ENCODE measurements at places on chromosomes 1 and 21.

GRCh38 chr1:172837816-172838679, 179.1 kb downstream of the FASLG start:
- DNase-seq: no peak

DNA sequence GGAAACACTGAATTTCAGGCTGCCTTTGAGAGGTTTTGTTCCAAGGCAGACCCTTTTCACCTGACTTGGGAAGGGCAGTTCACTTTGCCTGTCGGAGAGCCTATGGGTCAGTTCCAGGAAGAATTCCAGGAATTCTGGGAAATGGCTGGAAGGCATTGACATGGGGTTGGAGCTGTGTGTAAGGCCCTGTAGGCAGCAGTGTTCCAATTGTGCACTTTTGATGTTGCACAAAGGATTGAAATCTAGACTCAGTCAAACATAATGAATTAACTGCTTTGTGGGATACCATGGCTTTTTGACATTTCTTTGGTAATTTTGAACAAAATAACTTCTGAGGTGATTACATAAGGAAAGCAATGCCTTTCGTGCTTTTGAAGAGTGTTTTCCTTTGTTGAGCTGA, 184.6 kb downstream of the SDCCAG8 start:
- DNase-seq: no peak

DNA sequence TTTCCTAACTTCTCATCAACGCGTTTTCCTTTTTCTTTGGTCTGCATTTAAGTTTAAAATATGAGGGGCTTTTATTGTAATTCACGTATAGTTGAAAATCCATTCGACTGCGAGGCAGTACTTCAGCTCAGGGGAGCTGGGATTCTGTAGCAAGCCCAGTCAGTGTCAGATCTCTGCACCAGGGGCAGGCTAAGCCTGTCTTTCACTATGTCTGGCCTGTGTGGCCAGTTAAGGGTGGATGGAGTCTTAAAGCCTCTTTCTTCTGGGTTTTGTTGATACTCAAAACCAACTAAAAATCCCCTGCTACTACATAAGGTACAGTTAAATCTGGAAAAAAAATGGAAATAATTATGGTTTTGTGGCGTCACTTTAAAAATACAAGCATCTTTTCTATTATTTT, 124.7 kb downstream of the TYW3 start:
- DNase-seq: no peak

- DNase-seq: no peak
Observed at GRCh38 chr1:88678405-88678804, 5.7 kb upstream of the PKN2 start.

DNA sequence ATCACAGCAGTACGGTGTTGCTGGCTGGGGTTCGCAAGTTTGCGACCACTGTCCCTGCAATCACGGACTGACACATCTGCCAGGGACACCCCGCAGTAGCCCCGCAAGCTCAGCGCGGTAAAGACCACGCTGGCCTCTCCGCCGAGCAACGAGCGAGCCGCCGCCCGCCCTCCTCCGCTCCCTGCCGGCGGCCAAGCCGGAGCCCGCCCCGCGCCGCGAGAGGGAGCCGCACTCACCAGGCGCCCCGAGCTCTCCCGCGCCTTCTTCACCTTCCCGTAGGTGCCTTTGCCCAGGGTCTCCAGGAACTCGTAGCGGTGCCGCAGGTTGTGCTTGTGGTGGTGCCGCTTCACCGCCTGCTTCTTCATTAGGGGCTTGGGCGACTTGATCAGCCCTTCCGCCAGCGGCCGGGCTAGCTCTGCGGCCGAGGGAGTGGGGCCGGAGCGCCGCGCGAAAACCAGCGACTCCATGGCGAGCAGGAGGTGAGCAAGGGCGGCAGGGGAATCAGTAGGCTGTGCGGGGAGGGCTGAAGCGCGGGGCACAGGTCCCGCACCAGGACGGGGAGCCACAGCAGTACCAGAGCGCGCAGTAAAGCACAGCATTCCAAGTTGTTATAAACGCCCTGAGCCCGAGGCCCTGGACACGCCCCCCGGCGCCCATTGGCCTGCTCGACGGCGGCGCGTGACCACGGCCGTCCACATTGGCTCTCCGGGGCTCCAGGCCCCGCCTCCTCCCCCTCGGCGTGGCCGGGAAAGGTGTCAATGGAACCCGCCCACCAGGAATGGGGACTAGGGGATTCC, at the start of gene NUAK2:
Gene NUAK2 (minus strand): TSS at position 584 of the 797 bp plus-strand sequence. CDS start 117 bp downstream, at position 467.
- DNase-seq: peak; percentile 56

- no peak for DNase-seq
Observed at GRCh38 chr1:163974120-163974519, 584.9 kb upstream of the PBX1 start.

GRCh38 chr1:231638647-231639046, 12.1 kb downstream of the DISC1 start:
- no peak for DNase-seq

- DNase-seq: peak; percentile 11
Observed at GRCh38 chr21:45074818-45075595, 627 bp downstream of the ADARB1 start.

GRCh38 chr1:169460191-169460833, 25.4 kb downstream of the SLC19A2 start:
- DNase-seq: no peak

GRCh38 chr21:29187944-29188343, 57.5 kb downstream of the MAP3K7CL start:
- no peak for DNase-seq

DNA sequence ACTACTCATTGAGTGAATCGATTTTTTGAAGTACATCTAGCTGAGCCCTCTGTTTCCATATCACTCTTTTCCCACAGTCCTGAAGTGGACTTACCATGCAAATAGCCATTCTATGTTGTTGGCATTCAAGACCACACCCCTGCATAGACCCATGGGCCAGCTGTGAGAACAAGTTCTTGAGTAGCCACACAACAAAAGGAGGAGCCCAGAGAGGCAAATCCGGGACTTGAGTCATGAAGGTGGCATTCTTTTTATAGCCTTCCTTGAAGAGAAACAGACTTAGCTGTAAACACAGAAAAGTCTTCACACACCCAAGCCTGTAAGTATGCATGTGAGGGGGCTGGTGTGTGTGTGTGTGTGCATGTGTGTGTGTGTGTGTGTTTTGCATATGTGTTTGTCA, 13.8 kb upstream of the SPRR5 start:
- DNase-seq: no peak

DNA sequence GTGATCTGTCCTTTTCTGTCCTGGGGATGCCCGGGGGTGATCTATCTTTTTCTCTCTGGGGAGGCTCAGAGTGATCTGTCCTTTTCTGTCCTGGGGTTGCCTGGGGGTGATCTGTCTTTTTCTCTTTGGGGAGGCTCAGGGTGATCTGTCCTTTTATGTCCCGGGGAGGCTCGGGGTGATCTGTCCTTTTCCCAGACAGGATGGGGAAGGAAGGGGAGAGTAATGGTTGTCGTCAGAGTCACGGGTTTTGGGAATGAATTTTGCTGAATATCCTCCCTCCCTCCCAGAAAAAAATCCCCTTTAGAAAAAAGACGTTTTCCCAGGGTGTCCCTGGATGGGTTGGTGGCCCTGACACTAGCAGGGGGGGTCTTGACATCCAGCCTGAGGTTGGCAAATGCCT, 91.5 kb downstream of the ARHGEF10L start:
- DNase-seq: no peak

DNA sequence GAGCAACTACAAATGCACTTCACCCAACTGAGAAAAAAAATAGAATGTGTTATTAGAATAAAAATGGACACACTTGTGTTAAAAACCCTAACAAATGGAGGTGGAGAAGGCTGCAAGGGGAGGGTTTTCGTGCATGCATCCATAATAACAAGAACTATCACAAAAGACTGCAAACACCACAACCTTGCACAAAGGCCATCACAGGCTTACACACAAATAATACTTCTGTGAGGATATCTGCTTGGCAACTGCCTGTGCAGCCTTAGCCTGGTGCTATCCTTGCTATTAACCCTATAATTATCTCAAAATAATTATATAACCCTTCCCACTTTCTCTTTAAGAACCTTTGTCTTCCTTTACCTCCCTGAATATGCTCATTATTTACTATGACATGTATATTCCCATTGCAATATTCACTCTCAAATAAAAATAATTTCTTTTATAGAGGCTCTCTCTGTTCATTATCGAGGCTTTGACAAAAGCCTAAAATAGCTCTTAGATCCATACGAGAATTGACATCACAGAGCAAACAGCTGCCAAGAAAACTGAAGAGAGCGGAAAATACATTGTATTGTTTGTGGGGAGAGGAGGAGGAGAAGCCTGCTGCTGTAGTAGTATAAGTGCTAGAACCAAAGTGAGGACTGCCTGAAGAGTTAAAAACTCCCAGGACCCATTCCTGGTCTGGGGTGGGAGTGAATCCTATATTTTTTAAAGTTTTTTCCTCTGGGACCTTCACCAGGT, 1768.7 kb downstream of the BRINP3 start:
- no peak for DNase-seq

- DNase-seq: no peak
Observed at GRCh38 chr1:75392278-75392677, 218.6 kb downstream of the SLC44A5 start.

DNA sequence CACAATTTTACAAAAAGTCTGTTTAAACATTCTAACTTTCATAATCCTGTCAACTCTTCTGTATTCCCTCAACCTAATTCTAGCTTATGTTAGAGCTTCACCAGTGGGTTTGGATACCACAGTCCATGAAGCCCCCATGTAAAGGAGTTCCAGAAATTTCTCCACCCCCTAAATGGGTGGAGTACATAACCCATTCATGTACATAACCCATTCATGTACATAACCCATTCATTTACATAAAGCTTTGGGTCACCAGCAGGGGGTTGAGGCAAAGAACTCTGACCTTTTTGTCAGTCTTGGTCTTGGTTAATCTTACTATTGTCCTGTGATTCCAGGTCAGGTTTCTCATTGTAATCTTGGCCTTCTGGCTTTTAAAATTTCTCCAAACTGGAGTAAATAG, 61.6 kb downstream of the SMYD2 start:
- no peak for DNase-seq

DNA sequence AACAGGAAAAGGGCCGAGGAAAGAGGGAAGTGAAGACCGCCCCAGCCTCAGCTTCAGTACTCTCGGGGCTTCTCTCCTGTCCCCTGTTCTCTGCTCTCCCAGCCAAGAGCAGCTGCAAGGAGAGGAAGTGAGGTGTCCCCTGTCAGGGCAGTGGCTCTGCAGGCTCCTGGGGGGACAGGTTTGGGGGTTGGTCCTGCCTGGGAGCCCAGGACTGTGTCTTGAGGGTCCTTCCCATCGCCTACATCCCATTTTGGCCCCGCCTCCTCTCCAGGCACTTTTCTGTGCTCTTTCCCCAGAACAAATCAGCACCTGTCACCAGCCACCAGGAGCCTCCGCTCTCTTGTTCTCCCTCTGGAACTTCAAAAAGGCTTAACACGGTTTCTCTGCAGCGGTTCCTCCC, 82.6 kb downstream of the VWA5B1 start:
- DNase-seq: no peak
